NCI-H1048 (cell line): ENCODE measurements at places on chromosomes 2 and 18.

- no peak for DNase-seq
These were observed 50.0 kb upstream of the PAPOLG start for GRCh38 chr2:60706021-60706420.

DNA sequence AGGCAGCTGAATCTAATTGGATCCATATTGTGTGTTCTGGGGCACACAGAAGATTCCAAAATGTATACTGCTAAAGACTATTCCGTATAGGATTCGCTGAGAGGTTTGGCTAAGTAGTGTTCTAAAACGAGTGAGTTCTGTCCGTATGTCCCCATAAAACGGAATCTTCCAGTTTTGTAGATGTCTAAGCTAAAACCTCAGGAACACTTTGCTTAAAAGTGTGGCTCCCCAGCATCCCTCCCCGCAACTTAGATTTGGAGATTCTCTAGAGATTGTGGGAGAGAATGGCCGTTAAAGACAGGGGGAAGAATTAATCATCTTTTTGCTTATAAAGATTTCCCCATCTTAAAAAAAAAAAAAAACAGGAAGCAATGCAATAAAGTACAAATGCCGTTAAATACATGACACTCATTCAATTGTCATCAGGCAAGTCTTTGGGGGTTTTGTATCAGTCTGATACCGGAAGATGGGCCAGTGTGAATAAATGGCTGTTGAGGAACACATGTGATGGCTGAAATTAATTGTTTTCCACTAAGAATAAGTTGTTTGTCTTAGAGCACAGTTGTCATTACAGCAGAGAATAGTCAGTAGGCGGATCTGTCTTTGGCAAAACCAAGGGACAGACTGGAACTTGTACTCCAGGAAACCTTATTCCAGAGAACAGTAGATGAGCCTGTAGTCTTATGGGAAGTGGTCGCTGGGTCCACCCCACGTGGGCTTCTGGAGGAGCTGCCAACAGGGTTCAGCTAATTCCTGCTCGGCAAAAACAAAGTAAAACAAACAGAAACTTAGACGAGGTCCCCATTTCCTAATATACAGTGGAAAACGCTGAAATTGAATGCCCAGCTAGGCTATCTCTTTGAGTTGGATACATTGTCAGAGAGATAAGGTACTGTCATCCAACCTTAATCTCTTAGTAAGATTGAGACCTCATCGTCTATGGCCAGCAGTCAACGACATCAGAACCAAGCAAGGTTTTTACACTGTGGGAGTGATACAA, 1.7 kb downstream of the EMILIN2 start:
- no peak for DNase-seq

DNA sequence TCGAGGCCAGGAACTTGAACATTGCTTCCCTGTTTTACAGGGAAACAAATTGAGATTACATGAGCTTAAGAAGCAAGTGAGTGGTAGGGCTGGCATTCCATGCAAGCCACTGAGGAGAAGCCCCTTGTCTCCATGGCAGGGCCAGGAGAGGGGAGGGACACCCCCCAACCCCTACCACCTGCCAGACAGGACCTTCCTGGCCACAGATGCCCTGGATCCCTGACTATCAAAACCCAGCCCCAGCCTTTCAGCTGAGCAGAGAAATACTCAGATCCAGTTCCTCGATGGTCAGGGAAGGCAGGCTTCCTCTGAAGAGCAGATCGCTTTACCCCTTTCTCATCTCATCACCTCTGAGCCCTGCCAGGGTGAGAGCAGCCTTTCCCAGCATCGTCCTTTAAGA, 53.8 kb upstream of the ALPP start:
- no peak for DNase-seq

- no peak for DNase-seq
These were observed 24.3 kb upstream of the MOCOS start for GRCh38 chr18:36162981-36163380.

- DNase-seq, result no peak
These were observed 250.7 kb downstream of the IKZF2 start for GRCh38 chr2:212900715-212901114.

GRCh38 chr2:69957965-69958364, 3.5 kb downstream of the ASPRV1 start:
- DNase-seq, result no peak

DNA sequence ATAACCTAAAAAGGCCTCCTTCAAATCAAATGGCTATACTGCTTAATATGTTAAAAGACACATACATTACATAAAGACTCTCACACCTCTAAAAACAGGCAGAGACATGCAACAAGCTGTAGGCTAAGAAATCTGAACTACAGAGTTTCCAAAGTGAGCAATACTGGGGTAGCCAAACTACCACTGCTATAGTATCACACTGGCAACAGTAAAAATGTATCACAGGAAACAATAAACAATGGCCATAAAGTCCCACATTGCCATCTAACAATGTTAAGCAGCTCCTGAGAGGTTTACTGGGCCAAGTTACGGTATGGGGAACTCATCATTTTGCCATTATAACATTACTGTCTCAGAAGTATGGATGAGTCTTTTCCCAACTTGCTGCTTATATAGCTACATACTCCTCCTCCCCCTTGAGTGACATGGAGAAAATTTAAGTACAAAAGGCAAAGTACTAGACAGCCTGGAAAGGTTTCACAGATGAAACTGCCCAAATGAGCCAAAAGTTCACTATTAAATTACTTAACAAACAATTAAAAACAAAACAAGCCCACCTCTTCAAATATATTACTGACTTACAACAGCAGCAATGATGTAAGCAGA, 50.3 kb downstream of the SS18 start:
- no peak for DNase-seq

- no peak for DNase-seq
These were observed 186.6 kb downstream of the PDE11A start for GRCh38 chr2:177885828-177886466.

- DNase-seq, result no peak
These were observed 9.9 kb downstream of the SGPP2 start for GRCh38 chr2:222434204-222434603.

DNA sequence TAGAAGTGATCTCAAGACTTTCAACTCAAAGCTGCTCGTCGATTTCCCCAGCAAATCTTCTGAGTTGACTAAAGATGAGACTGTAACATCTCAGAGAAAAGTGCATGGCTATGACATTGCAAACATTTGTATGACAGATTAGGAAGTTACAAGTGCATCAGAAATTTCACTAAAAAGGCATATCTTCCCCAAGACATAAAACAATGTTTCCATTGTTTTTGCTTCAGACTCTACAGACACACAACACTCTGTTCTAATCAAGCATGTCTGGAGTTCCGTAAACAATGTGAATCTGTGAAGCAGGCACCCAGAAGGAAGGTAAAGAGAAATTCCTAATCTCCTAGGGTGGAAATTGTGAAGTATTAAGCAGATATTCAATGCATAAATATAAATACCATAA, 144.6 kb upstream of the LYPD1 start:
- peak; percentile 9 for DNase-seq

GRCh38 chr18:79321625-79322405, 73.9 kb upstream of the NFATC1 start:
- DNase-seq, result no peak

- no peak for DNase-seq
These were observed 733.7 kb upstream of the POU3F3 start for GRCh38 chr2:104120171-104120570.
